ENCODE measurements at places on chromosomes 5 and 9. TPM values are rescaled to one million over a fixed set of nuclear protein-coding genes. Genes with fewer than 3 reads are reported as not detected.

- no peak for DNase-seq
These were observed 414.3 kb downstream of the ANXA1 start for GRCh38 chr9:73565833-73566465.

- DNase-seq = no peak
These were observed 205.0 kb upstream of the TAS2R1 start for GRCh38 chr5:9834871-9835770.

GRCh38 chr5:8766448-8766847 lies 779.4 kb downstream of the SEMA5A start:
- no peak for DNase-seq

DNA sequence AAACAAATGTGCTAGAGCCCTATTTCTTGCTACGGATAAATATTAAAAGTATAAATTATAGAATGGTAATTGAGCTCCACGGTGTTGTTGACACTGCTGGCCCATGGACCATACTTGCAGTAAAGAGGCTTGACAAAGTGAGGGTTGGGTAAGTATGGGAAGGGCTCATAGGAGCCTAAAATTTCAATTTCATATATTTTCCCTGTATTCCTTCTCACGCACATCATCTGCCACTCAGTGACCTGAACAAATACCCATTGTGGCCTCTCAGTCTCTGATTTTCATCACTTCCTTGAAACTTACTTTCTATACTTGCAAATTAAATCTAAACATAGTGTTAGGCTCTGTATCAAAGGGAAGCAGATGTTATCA lies 116.5 kb downstream of the PIK3R1 start:
- DNase-seq = no peak

- DNase-seq = no peak
These were observed 100.0 kb downstream of the NLN start for GRCh38 chr5:65821966-65822365.

- DNase-seq = peak; percentile 65
These were observed 11.8 kb upstream of the CXXC5 start for GRCh38 chr5:139636207-139636792.

GRCh38 chr5:81856948-81857928 lies 106.3 kb upstream of the SSBP2 start:
- no peak for DNase-seq

DNA sequence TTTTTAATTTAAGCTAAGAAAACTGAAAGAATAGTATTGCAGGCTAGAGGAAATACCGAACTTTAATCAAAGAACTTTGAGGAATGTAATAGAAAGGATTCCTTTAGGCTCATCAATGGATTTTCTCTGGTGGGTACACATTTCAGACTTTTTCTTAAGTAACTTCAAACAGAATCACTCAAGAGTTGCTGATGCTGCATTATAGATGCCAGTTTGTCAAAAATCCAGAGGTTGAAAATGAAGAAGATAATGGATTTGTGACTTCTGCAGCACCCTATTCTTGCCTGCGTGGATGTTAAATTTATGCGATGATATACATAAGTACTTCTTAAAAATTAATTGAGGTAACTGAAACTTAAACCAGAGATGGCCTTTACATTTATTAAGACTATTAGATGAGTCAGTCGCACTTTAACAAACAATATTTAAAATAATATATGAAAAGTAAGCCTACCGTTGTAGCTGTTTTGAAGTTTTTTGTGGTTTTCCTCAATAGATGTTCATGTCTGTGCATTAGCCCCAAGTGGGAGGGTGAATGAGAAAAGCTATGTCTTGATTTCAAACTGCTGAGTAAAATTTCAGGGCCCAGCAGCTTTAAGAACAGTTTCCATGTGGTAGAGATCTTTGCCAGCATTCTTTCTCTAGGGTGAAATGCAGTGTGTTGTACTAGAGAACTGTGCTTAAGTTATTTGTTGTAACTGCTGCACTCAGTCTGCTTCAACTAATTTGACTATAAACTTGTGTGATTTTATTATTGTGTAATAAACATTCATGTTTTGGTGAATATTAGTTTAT lies at the start of gene OGN:
Gene OGN, minus strand, starts transcription at position 537 of the 795 bp plus-strand sequence. CDS start 1,171 bp downstream, outside the sequence.
- DNase-seq = no peak

GRCh38 chr5:101278011-101278687 lies 375.1 kb upstream of the ST8SIA4 start:
- no peak for DNase-seq

GRCh38 chr5:68710514-68710913 lies 383.3 kb upstream of the SLC30A5 start:
- no peak for DNase-seq

DNA sequence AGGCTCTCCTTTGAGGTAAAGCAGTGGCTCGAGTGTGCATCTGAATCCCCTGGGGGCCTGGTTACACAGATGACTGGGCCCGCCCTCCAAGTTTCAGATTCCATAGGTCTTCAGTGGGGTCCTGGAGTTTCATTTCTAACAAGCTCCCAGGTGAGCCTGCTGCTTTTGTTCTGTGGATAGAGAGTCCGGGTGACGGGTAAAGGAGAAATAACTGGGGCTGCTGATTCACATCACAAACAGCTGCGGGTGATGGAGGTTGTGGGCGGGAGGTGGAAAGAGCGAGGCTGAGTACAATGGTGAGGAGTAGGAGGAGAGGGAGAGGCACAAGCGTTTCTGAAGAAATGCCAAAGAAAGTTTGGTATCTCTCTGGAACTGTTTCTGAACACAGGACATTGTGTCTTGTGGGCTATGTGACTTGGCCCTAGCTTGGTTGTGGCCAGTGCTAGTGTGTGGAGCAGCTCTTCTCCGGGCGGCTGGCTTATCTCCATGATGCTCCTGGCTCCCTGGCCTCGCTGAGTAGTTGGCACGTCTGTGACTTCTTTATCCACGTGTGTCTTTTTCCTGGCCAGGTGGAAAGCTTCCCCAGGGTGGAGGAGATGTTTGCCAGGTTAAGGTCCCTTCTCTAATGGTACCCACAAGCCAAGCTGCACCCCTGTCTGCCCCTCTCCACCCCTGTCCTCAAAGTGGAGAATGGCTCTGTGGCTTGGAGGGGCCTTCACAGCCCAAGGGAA lies 61.7 kb downstream of the HSPA4 start:
- DNase-seq = no peak

- DNase-seq = no peak
These were observed 358.0 kb downstream of the ENC1 start for GRCh38 chr5:74282490-74282889.

- no peak for DNase-seq
These were observed 5.1 kb downstream of the CNOT8 start for GRCh38 chr5:154863291-154864080.

DNA sequence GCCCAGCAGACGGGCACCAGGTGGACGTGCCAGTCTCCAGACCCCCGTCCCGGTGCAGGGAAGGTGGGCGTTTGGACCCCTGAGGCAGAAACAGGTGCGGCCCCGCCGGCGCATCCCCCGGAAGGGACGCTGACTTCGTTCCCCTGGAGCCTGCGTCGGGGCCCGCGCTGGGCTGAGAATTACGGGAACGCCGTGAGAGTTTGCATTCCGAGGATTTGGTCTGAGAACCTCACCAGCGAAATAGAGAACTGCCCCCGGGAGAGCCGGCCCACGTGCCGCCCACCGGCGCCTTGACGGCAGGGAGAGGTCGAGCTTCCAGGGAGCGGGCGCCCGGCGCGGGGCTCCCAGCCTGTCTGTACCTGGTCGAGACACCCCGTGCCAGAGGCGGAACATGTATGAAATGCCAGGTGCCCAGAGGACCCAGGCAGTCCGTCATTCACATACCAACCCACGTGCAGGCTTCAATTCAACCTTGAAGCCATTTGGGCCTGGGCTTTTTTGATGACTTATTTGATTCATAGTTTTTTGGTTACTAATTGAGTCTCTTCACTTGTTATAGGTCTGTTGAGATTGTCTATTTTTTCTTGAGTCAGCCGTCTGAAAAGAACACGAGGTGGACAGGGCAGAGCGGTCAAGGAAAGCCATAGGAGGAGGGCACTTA lies 877 bp upstream of the CAMSAP1 start:
- no peak for DNase-seq

- no peak for DNase-seq
These were observed at the start of gene LARP1 for GRCh38 chr5:154755361-154756008. Gene LARP1, plus strand, starts transcription at chr5:154755377. Its CDS starts 381 bp downstream, at chr5:154755758.

GRCh38 chr5:150853561-150853960 lies 7.2 kb downstream of the IRGM start:
- DNase-seq = no peak

DNA sequence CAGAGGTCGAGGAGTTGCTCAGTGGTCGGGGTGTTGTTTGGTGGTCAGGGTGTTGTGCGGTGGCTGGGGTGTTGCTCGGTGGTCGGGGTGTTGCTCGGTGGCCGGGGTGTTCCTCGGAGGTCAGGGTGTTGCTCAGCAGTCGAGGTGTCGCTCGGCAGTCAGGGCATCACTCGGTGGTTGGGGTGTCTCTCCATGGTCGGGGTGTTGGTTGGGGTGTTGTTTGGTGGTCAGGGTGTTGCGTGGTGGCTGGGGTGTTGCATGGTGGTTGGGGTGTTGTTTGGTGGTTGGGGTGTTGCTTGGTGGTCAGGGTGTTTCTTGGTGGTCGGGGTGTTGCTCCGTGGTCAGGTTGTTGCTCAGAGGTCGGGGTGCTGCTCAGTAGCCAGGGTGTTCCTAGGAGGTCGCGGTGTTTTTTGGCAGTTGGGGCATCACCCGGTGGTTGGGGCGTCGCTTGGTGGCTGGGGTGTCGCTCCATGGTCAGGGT lies 11.0 kb upstream of the GPSM1 start:
- DNase-seq = no peak

DNA sequence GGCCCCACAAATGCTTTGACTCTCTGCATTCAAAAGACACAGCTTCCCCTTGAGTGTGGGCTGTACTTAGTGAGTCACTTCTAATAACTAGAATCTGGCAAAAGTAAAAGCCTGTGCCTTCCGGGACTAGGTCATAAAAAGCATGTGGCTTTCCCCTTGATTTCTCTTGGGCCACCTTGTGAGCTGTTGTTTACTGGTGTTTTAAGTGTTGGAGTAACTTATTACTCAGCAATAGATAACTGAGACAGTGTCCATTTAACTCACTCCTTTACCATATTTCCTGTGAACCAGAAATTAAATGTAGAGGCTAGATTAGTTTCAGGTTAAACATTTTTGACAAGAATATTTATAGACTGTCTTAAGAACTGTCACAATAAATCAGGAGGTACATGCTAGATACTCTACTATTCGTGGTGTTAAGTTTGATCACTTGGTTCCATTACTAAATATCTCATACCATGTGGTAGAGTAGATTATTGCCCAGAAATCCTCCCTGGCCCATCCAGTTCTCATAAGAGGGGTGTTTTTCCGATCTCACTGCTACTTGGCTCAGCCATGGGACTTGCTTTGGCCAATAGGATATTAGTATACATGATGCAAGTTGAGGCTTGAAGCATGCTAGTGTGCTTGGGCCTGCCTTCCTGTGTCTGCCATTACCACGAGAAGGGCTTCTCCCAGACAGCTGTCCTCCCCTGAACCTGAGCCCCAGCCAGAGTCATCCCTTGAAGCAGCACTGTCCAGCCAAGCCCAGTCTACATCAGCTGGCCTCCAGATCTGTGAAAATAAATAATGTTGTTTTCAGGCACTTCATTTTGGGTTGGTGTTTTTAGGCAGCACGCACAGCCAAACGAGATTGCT lies 10.4 kb upstream of the CMBL start:
- DNase-seq = no peak

- no peak for DNase-seq
These were observed 101.3 kb upstream of the ADRA1B start for GRCh38 chr5:159814805-159815585.

DNA sequence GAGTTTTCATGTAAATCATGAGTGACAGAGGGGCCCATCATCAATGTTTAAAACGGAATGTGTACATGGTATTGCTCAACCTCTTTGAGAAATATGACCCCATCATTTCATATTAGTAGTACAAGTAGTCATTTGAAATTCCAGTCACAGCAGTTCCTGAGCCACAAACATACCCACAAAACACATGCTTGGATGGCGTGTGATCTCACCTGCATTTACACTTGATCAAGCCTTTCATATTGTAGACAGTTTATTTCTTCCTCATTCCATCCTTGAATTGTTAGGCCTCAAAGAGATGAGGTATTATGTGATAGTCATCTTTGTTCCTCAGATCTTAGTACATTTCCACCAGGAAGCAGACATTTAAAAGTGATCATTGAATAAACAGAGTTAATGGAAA lies 96.8 kb upstream of the TAS2R1 start:
- no peak for DNase-seq

- DNase-seq = no peak
These were observed 29.2 kb upstream of the HMHB1 start for GRCh38 chr5:143782588-143783386.

- no peak for DNase-seq
These were observed 29.1 kb upstream of the MEIKIN start for GRCh38 chr5:131974622-131974955.

DNA sequence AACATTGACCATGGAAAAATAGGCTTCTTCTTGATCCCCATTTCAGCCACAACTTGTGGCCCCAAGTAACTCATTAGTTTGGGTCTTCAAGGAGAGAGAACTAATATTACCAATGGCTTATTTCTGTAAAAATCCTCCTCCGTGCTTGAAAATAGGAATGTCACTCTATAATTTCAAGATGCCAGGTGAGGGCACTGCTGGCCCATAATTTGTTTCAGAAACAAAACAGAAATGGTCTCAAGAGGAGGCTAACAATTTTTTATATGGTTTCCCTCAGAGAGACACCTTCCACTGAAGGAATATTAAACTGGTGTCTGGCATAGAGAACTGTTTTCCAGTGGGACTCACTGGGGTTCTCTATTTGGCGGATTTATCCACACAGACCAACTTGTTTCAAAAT lies 437.0 kb upstream of the TRPC7 start:
- no peak for DNase-seq

- DNase-seq = no peak
These were observed 42.2 kb upstream of the ADAMTS2 start for GRCh38 chr5:179387151-179388110.

DNA sequence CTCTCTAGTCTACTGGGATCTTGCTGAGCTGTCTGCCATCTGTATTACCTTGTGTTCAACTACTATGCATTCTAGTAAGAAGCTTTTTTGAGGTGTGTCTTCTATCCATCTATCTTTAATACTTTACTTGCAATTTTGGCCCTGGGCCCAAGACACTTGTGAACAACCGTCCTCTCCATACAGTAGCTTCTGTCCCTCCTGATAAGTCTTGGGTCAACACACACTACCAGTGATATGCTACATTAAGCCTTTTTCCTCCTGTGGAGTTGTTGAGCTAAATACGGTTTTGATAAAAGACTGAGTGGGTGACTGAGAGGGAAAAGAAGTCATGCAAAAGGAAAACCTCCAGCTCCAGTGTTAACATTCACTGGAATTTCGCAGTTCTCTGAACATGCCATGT lies 133.3 kb upstream of the PCA3 start:
- no peak for DNase-seq

- no peak for DNase-seq
These were observed 94.2 kb upstream of the SLIT3 start for GRCh38 chr5:169395136-169395535.

GRCh38 chr9:98807070-98807813 lies at the start of gene GALNT12:
Gene GALNT12, plus strand, starts transcription at chr9:98807670. Its CDS starts 29 bp downstream, at chr9:98807699.
- DNase-seq = peak; percentile 76

- no peak for DNase-seq
These were observed 88.9 kb upstream of the TYRP1 start for GRCh38 chr9:12604164-12604821.

The PCDHA11 gene
- not detected for total RNA-seq

The HIGD2A gene
- 97.6 TPM for total RNA-seq

The MOB3B gene
- total RNA-seq = 3.2 TPM

The SH3GL2 gene
- total RNA-seq = not detected

The GLRX gene
- total RNA-seq = 72.9 TPM

The CCDC171 gene
- 1.7 TPM for total RNA-seq

The RLN2 gene
- 3.5 TPM for total RNA-seq

The GCNT4 gene
- 6.0 TPM for total RNA-seq

The GARNL3 gene
- 3.4 TPM for total RNA-seq

The IGFBPL1 gene
- total RNA-seq = not detected

The HINT2 gene
- total RNA-seq = 56.4 TPM

The C9orf85 gene
- 9.2 TPM for total RNA-seq

The ARSI gene
- total RNA-seq = not detected

The RNF183 gene
- 0.37 TPM for total RNA-seq

The PCDHGA11 gene
- 0.08 TPM for total RNA-seq

The CCDC112 gene
- total RNA-seq = 2.4 TPM

Data from activated naive CD8-positive, alpha-beta T cell treated with anti-CD3 and anti-CD28 coated beads, Interleukin-2, amount 10 ng/mL, durations not matched to agents 7 days and 5 days (primary cell).